DMS79 (cell line): ENCODE measurements at places on chromosomes 7 and 10.

GRCh38 chr10:46536171-46536570 lies 20.3 kb downstream of the GPRIN2 start:
- no peak for DNase-seq

- no peak for DNase-seq
These were observed 68.6 kb upstream of the AFAP1L2 start for GRCh38 chr10:114472877-114473253.

GRCh38 chr7:25098096-25099046 lies 26.7 kb downstream of the CYCS start:
- peak; percentile 43 for DNase-seq

- no peak for DNase-seq
These were observed 165.6 kb upstream of the PRR15 start for GRCh38 chr7:29398011-29398410.

- DNase-seq, result no peak
These were observed 97.5 kb upstream of the CCDC6 start for GRCh38 chr10:60003651-60004523.

- DNase-seq, result no peak
These were observed 74.7 kb upstream of the FZD8 start for GRCh38 chr10:35716776-35717175.

DNA sequence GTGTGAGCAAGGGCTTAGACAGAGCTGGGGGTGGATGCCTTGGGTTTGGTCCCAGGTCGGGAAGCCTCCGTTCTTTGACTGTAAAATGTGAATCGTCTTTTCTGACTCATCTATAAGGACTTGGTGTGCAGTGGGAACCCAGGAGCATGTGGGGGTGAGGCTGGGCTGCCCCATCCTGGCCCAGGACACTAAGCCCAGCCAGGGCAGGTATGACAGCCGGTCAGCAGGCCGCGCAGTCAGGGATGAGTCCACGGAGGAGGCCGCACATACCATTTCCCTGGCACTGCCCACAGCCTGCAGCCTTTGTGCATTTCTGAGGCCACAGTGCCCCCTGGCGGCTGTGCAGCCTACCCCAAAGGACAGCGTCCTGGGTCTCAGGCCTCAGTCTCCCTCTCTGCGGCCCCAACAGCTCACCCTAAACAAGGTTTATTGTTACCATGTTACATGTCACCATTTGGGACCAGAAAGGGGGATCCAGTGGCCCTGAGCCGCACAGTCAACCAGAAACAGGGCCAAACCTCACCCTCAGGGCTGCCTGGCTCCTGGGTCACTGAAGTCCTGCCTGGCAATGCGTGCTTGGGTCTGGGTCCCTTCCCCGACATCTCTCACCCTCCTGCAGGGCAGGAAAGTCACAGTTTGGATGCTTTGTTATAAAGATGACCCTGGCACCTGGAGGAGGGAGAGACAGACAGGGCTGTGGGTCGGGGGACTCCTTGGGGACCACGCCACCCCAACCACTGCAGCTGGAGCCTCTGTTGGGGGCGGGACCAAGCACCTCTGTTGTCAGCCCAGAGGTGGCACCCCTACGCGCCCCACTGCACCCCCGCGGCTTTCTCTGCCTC lies 14.4 kb upstream of the SH2B2 start:
- DNase-seq, result peak; percentile 22

DNA sequence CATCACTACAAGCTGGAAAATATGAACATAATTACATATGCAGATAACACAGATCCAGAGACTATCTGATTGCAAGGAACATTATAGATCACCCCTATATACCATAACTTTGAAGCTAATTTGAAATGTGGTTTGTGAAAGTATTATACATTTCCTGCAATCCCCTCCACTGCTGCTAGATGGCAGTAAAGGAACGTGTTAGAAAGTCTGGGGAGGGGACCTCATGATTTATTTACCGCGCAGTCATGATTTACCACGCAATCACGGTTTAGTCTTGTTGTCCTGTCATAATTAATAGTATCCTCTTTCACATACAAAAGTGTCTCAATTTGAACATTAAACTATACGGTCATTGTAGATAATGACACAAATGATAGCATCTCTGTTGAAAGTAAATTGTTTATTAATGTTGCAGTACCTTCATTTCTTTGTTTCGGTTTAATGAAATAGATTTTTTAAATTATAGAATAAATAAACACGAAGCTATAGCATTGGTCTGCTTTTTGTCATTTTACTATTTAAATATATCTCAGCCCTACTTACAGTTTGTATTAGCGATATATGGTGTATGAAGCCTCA lies 145.3 kb upstream of the PRSS1 start:
- DNase-seq, result peak; percentile 3

DNA sequence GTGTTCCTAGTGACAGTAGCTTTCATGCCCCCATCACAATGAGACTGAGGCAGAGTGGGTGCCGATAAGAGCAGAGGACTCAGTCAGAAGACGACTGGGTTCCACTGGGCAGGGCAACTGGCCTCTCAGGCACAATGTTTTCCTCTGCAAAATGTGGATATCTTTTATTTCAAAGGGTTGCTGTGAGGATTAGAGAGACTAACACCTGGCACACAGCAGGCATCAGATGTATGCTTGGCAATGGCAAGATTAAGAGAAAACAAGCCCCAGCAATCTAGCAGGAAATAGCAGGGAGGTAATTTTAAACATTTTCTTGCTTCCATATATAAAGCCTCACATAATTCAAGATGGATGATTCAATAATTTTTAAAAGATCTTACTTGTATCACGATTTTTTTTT lies 28.0 kb downstream of the SGMS1 start:
- DNase-seq, result no peak

DNA sequence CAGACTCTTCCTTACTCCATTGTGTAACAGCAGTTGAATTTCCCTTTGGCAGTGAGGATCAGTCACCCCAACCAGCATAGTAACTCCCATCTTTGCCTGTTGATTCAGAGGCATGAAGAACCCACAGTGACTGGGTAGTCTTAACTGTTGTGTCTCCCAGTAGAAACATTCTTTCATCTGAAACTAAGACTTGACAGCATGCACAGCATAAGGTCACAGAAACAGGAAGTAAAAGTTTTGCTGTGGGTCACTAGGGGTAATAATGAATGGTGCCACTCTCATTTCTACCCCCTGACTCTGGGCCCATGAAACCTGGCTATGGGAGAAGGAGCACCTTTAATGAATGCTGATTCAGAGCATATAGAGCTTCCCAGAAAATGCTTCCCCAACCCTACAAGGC lies 8.3 kb upstream of the FRMPD2 start:
- no peak for DNase-seq

- no peak for DNase-seq
These were observed 11.9 kb downstream of the PLAU start for GRCh38 chr10:73922864-73923133.

- DNase-seq, result no peak
These were observed 59.9 kb upstream of the TM9SF3 start for GRCh38 chr10:96646751-96647166.

DNA sequence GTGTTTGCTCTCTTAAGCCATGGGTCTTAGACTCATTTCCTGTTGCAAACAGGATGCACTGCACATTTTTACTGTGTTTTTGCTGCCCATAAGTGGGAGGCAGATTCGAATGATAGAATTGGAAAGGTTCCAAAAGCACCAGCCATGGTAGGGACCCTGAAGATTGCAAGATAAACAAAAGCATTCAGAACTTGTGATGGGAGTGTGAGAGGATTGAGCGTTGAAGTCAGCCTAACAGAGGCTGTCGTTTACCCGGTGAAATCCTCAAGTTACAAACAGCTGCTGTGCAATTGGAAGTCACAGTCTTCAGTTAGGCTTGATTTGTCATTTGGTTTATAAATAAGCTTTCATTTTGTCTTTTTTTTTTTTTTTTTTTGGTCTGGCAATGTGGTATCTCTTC lies 192.7 kb upstream of the MKI67 start:
- peak; percentile 22 for DNase-seq

- no peak for DNase-seq
These were observed 7.5 kb downstream of the DYNC2I1 start for GRCh38 chr7:158863611-158864506.

DNA sequence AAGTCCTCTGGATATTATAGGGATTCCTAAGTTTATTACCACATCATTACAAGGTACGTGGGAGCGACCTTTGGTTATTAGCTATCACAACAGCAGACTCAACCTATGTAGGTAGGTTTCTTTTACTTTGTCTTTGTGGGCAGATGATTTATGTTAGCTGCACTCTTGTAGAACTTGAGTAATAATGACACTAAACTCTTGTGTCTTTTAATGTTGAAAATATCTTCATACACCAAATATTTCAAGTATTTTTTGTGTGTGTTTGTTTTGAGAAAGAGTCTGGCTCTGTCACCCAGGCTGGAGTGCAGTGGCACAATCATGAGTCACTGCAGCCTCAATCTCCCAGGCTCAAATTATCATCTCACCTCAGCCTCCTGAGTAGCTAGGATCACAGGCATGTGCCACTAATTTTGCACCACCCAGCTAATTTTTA lies 19.2 kb upstream of the SUPV3L1 start:
- DNase-seq, result no peak

DNA sequence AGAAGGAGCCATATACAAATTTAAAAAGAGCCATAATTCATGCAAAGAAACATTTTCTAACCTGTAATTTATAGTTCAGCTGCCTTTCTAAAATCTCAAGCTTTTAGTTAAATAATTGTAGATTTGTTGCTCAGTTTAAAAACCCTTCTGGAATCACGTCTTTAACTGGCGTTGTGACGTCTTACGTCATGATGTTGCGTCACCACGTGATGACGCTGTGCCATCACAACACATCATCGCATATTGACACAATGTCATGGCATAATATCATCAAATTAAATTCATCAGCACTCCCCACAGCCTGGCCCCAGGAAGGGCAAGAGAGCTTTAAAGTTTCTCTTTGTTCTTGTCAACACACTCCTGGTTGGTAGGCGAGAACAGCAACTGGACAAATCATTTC lies 194.8 kb downstream of the GRM8 start:
- no peak for DNase-seq

DNA sequence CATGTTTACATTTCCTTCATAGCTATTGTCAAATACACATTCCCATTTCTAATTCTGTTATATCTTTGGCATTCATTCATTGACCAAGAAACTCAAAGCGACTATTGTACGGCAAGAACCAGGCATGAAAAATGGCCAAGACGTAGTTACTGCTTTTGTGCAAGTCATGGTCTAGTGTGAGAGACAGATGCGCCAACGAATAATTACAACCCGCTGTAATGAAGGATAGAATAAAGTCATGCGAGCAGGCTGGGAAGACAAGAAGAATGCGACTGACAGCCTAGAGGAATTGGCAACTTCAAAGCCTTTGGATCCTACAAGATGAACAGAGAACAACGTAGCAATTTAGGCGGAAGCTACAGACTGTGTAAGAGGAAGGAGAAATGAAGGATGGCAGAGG lies 221.2 kb downstream of the CALN1 start:
- no peak for DNase-seq

GRCh38 chr10:70296406-70296899 lies 12.6 kb upstream of the NPFFR1 start:
- no peak for DNase-seq

DNA sequence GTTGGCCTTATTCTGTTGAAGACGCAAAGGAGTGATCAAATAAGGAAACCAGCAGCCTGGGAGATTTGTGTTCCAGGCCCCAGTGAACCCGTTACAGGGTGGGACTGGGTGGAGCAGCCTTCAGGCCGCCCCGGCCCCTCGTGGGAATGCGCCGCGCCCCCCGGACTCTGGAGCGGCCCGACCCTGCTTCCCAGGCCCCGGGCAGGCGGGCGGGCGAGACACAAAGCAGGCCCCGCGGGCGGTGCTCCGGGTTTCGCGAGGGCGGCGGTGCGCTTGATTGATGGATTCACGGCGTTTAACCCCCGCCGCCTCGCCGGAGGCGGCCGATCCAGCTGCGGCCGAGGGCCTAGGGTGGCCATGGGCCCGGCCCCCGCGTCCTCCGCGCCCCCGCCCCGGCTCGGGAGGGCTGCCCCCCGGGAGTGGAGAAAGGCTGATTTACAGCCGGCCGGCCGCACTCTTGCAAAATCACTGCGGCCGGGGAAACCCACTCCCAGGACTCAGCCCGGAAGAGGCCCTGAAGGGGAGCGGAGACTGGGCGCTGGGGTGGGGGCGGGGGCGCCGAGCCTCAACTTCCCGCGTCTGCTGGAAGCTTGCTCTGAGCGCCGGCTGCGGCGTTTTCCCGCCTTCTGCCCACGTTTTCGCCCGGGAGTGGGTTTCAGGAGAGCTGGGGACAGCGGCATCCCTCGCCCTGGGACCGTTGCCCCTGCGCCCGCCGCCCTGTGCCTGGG lies 299.6 kb upstream of the NFE2L3 start:
- DNase-seq, result no peak

- DNase-seq, result no peak
These were observed 142.2 kb downstream of the EMX2 start for GRCh38 chr10:117684672-117685211.
